ENCODE measurements at places on chromosomes 6 and 20.

DNA sequence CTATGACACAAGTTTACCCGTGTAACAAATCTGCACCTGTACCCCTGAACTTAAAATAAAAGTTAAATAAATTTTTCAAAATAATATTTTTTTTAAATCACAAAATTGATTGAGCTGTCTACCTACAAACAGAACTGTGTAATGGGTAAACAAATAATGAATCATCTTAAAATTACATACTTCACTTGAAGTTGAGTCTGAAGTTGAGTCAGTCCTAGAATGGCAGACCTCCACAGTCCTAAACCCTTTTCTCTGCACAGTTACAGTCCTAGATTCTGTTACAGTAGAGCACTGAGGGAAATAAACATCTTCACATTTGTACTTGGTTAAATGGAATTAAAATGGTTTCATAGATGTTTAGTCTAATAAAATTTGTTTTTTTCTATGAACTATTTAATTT, 880.8 kb downstream of the PHF3 start:
- DNase-seq, result no peak

DNA sequence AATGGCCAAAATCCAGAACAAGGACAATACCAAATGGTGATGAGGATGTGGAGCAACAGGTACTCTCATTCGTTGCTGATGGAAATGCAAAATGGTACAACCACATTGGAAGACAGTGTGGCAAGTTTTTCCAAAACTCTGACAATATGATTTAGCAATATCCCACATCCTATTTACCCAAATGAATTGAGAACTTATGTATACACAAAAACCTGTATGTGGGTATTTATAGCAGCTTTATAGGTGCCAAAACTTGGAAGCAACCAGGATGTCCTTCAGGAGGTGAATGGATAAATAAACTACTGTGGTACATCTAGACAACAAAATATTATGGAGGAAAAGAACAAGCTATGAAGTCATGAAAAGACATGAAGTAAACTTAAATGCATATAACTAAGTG, 156.5 kb downstream of the TFAP2A start:
- no peak for DNase-seq

GRCh38 chr6:83371423-83371822, 59.4 kb downstream of the ME1 start:
- no peak for DNase-seq

DNA sequence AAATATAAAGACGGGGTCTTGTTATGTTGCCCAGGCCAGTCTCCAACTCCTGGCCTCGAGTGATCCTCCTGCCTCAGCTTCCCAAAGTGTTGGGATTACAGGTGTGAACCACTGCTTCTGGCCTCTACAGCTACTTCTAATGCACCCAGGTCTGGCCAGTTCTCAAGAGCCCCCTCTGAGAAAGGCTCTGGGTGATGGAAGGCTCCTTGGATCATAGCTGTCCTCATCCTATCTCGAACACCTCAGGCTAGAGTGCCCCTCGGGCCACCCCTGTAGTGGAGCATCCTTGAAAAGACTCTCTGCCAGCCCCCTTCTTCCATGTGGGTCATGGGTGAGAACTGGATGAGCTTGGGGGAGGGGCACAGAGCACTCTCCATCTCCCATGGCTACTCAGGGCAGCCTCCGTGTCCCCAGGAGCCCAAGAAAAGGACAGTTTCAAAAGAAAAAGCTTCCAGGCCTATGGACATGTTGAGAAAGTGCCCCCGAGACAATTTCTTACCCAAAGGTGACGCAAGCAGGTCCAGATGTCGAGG, 714 bp upstream of the MYLK2 start:
- DNase-seq, result no peak

- DNase-seq, result no peak
Measured at GRCh38 chr6:114430534-114431124, 87.8 kb upstream of the HS3ST5 start.

- DNase-seq, result no peak
Measured at GRCh38 chr20:58161192-58161591, 67.3 kb downstream of the ANKRD60 start.

- DNase-seq, result no peak
Measured at GRCh38 chr6:133769463-133769862, 119.5 kb upstream of the TCF21 start.

DNA sequence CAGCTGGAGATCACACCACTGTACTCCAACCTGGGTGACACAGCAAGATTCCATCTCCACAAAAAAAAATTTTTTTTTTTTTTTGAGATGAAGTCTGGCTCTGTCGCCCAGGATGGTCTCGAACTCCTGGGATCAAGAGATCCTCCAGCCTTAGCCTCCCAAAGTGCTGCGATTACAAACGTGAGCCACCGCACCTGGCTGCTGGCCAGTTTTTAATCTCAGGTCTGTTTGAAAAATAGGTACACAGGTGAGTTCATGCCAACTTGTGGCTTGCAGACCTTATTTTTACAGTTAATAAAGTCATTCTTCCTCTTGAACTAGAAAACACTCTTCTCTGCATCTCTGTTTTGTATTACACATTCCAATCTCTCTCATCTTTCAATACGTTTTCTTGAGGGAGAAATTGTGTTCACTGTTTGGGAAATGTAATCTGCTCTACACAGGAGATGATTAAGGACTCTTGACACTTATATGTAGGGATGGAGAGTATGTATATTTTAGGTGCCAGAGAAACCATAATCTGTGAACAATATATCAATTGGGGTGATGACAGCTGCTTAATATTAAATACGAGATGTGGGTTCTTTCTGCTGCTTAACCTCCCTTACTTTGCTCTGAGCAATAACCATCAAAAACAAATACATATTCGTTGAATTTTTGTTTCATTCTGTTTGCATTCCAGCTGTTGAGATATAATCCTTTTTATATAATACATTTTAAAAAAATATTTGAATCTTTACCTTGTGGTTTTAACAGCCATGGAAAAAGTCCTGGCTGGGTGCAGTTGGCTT, 17.7 kb upstream of the RIPOR3 start:
- DNase-seq, result no peak

- no peak for DNase-seq
Measured at GRCh38 chr6:51213811-51214210, 395.1 kb downstream of the TFAP2B start.

DNA sequence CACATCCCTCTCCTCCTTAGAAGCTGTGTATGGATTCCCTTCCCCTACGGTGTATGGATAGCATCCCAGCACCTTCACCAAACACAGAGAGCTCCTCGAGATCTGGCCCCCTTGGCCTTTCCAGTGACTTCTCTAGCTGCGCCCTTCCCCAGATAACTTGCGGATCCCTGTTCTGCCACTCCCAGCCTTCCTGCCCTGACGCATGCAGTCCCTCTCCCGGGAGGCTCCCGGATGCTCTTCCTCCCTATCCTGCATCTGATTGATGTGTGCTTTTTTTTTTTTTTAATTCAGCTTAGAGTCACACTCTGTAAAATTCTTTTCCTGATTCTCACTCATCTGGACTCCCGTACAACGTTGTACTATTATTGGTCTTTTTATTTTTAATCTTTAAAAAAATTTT, 44.8 kb downstream of the GCNT2 start:
- DNase-seq, result no peak

DNA sequence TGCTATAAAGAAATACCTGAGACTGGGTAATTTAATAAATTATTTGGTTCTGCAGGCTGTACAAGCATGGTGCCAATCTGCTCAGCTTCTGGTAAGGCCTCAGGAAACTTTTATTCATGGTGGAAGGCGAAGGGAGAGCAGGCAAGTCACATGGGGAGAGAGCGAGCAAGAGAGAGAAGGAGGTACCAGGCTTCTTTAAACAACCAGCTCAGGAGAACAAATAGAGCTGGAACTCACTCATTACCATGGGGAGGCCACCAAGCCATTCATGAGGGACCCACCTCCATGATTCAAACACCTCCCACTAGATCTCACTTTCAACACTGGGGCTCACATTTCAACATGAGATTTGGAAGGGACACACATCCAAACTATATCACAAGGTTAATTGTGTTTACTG, 44.9 kb upstream of the CRISP1 start:
- DNase-seq, result no peak

GRCh38 chr6:32967151-32968091, 973 bp upstream of the BRD2 start:
- no peak for DNase-seq

DNA sequence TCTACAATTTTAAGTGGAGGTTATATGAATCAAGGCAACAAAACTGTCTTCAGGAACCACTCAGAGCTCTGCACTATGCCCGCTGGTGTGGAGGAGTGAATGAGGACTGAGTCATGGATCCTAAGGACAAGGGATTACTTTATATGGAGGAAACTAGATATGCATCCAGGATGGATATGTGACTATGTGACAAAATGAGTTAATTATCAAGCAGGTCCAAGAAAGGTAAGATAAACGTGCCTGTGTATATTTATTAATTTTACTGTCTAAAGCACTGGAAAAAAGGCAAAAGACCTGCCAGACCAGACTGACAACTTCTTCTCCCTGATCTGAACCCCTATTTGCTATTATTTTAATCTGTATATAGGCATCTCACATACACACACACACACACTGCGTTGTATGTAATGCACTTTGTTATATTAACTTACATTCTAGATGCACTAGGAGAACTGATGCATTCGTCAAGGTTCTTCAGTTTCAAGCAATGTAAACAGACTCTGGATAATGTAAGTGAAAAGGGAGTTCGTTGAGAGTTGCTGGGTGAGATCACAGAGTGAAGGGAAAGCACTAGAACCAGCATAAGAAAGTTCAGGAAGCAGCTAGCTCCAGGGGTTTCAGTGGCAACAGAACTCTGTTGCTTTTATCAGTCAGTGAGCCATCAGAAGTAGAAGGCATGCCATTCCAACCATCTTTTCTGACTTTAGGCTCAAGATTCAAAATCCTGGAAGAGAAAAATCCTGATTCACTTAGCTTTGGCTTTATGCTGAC, 26.4 kb upstream of the ADGRG6 start:
- DNase-seq, result no peak

DNA sequence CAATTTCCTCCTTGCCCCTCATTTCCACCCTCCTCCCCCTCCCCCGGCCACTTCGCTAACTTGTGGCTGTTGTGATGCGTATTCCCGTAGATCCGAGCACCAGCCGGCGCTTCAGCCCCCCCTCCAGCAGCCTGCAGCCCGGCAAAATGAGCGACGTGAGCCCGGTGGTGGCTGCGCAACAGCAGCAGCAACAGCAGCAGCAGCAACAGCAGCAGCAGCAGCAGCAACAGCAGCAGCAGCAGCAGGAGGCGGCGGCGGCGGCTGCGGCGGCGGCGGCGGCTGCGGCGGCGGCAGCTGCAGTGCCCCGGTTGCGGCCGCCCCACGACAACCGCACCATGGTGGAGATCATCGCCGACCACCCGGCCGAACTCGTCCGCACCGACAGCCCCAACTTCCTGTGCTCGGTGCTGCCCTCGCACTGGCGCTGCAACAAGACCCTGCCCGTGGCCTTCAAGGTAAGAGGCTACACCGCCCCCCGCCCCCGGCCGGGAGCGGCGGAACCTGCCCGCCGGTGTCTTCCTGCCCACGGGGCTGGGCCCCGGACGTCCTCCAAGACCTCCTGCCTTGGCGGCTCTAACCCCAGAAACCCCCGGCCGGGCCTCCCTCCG, 44.9 kb upstream of the SUPT3H start:
- DNase-seq, result no peak

- DNase-seq, result no peak
Measured at GRCh38 chr20:50548396-50548795, 38.2 kb downstream of the PTPN1 start.

- no peak for DNase-seq
Measured at GRCh38 chr20:15838466-15838865, 734.8 kb downstream of the KIF16B start.

DNA sequence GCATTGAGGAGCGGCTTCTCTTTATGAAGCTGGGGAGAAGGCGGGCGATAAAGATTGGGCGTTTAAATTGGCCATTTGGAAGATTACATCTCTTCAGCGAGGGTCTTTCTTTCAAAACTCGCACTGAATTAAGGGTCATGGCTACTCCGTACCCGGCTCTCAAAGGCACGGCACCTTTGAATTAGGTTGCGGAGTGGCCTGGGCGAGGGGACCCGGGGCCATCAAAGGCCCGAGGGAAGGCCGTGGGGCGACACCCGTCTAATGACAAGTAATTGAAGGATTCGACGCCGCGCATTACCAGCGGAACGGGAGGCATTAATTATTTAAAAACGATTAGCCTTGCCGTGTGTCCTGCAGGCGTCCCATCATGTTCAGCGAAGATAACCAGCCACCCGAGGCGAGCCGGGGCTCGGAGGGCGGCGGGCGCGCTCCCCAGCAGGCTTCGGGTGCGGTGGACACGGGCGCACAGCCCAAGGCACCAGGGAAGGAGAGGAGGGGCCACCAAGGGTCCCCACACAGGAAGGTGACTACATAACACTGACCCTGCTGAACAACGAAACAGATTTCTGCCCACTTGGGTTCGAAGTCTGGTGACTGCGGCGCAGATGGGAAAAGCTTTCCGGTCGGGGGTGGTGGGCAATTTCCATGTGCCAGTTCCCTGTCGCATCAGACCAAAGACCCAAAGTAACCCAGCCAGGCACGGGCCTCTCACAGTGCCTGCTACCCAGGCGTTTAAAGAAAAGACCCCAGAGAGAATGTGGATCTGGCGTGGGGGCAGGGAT, 7.4 kb downstream of the FOXA2 start:
- DNase-seq, result no peak

DNA sequence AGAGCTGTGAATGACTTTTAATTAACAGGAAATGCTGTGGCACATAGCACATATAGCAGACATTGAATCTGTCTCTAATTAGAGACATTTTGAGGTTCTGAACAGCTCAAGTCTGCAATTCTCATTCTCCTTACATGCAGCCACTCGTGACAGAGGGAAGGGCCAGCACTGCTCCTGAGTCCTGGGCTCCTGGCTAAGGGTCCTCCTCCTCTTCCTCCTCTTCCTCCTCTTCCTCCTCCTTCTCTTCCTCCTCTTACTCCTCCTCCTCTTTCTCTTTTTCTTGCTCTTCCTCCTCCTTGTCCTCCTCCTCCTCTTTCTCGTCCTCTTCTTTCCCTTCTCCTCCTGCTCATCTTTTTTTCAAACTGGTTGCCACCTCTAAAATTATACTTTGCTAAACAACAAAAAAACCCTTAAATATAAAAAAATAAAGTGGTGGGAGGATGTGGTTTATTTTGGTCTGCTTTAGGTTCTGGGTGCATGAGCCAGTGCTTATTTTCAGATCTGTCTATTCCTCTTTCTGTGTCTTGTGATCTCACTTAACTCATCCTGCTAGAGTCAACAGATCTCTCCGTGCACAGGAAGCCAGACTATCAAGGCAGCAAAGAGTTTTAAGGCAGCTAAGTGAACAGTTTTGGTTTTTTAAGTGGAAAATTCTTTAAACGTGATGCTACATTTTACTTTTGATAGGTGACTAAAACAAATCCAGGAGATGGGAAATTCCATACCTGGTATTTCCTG, 159.3 kb downstream of the CD83 start:
- no peak for DNase-seq

DNA sequence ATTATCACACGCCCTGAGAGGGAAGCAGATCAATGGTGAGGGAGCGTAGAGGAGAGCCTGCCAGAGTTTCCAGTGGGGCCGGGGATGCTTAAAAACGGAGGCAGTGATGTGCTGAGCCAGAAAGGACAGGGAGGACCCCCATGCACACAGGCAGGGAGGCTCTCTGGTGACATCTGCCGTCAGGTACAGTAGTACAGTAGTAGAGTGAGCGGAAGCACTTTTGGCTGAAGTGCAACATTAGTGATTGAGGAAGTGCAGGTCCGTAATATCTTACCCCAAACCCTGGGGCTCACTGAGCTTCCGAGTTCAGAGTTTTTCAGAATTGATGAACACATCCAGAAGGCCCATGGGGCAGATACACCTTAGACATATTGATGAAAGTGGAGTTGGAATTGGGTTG, 42.1 kb downstream of the GFRA4 start:
- no peak for DNase-seq

- no peak for DNase-seq
Measured at GRCh38 chr6:69138893-69139494, 503.9 kb downstream of the ADGRB3 start.
